Thoracic aorta (tissue), 2 donors: ENCODE measurements at places on chromosomes 4 and X.

DNA sequence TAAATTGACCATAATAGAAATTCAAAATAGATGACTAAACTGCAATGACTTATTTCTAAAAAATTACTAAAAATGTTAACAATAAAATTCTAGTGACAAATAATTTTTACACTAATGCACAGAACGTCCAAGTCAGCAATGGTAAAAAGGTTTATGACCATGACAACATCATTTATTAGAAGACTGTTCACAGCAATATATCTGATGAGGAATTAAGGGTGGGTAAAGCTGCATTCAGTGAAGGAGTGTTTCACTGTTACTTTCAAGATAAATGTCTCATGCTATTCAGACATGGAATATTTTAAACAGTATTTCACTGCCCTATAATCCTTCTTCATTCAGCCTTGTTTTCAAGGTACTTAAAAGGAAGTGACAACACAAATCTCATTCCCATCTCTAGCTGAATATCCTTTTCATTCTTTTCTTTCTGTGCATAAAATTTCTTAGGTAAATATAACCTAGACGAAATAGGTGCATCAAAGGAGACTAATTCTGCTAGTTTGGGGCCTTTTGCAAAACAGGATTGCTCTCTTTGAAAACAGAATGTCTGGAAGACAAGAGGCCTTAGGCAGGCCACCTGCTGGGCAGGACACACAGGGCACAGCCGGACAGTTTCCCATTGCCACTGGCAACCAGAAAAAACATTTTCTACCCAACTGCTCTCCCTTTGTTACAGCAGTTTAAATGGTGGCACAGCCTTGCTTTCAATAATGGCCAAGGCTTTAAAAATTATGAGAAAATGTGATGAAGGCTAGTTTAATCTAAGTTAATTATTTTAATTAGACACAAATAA is 600.3 kb downstream of the SPRY1 start:
- no peak for DNase-seq

DNA sequence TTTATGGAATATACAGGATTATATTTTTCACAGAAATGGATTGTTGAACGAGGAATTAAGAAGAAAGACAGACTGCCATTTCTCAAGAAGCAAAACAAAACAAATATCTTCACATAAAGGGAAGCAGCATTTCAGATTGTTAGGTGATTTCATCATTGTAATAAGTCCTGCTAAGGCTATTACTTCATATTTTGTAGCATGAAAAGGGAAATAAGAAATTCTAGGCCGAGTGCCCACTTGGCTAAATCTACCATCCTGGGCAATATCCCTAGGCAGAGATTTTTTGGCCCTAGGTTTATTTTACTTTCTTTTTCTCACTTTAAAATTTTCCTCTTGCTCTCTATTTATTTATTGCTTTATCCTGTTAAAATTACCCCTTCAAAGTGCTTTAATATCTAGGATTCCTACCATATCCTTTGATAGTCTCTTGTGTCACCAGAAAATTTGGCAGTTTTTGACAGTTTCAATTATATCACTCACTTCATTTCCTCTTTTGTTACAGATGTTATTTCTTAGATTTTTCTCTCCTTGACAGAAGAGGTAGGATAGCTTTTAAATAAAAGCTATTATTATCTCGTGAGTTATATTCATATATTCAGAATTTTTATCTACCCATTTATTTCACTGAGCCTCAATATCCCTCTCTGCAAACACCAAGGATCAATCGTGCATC is 142.3 kb downstream of the PDGFC start:
- DNase-seq: no peak

GRCh38 chr4:40669504-40669903 is 39.8 kb upstream of the RBM47 start:
- no peak for DNase-seq

GRCh38 chr4:99180382-99181070 is 36.4 kb upstream of the ADH4 start:
- no peak for DNase-seq

- DNase-seq: no peak
These were observed 495.1 kb upstream of the FAT1 start for GRCh38 chr4:187218705-187219245.

- no peak for DNase-seq
These were observed 348.2 kb downstream of the FBXW7 start for GRCh38 chr4:152187693-152188092.

DNA sequence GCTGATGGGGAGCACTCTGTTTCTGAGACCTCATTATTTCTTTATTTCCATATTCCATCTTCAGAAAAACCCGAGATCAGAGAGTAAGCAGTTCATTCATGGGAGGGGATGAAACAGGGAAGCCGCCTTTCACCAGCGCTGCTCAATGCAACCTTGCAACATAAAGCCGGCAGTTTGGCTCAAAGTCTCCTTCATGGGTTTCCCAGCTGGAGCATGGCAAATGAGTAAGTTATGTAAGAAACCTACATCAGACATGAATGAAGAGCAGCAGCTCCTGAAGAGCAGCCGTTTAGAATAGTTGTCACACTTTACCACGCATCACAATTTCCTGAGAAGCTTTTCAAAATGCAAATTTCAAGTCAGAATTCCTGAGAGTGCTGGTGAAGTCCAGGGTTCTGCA is 578.8 kb downstream of the FSTL5 start:
- no peak for DNase-seq

GRCh38 chr4:51932261-51932660 is 87.9 kb downstream of the LRRC66 start:
- DNase-seq: no peak

- DNase-seq: no peak
These were observed 13.4 kb upstream of the RNF175 start for GRCh38 chr4:153773236-153773690.

GRCh38 chr4:2595436-2595835 is 59.0 kb downstream of the FAM193A start:
- DNase-seq: no peak

DNA sequence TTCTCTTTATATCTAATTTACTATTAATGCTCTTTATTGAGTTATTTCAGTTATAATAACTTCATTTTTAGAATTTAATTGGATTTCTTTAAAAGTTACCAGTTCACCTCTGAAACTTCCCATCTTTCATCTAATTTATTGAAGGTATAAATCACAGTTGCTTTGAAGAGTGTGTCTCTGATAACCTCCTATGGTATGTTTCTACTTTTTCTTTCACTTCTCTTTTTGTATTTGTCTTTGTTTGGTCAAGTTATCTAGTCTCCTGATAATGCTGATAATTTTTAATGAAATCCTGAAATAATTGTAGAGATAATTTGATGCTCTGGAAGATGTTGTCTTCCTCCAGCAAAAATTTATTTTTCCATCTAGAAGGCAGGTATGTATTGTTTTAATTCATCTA is 141.6 kb upstream of the NPY2R start:
- DNase-seq: no peak

DNA sequence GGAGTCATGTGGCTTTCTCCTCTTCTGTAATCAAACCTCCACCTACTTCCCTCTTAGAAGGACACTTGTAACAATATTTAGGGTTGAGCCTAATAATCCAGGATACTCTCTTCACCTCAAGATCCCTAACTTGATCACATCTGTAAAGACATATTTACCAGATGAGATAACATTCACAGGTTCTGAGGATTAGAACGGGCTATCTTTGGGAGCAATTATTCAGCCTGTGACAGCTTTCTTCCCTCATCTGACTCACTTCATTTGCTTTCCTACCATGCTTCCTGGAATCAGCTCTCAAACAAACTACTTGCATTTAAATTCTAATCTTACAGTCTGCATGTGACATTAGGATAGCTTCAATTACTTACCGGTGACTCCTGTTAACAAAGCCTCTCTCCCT is 133.5 kb upstream of the NDST3 start:
- no peak for DNase-seq

GRCh38 chr4:167035390-167035789 is 198.9 kb downstream of the SPOCK3 start:
- DNase-seq: no peak

DNA sequence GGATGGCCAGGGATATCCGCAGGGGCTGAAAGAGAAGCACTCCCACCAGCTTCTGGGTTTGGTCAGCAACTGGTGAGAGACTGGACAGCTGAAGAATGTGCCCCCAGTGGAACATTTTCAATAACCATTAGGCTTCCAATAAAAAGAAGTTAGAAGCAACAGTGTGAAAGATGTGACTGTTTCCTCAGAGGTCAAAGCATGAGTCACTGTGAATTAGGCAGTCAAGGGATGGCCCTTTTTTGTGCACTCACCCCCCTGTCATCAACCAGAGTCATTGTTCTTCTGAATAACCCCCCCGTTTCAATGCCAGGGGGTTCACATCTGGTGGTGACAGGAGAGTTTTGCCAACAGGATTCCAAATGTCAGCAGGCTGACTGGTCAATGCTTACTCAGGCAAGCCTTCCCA is 74.6 kb upstream of the SH3RF1 start:
- no peak for DNase-seq

GRCh38 chr4:33255094-33255493 is 2534.9 kb downstream of the PCDH7 start:
- no peak for DNase-seq

GRCh38 chrX:40152173-40152711 is 54.5 kb upstream of the BCOR start:
- DNase-seq: no peak

DNA sequence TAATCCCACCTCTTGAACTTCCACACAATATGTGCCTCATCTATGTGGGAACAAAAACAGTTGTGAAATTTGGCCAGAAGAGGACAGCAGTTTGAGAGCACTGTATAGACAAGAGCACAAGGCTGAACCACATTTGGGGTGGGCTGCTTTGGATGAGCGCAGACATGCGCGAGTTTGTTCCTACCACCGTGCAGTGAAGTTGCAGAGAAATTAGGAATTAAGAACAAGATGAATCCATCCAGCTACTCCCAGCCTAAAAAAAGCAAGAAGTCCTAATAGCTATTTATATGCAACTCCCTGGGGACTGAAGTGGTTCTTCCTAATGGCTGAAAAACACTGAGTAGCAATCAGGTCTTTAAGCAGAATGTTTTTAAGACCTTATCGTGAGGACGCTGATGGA is 1.0 kb downstream of the GAB3 start:
- DNase-seq: no peak

GRCh38 chr4:38576767-38577166 is 87.2 kb upstream of the KLF3 start:
- no peak for DNase-seq

GRCh38 chr4:85498068-85498733 is 23.3 kb downstream of the ARHGAP24 start:
- no peak for DNase-seq

GRCh38 chrX:53442322-53442631 is 8.1 kb upstream of the HSD17B10 start:
- no peak for DNase-seq

DNA sequence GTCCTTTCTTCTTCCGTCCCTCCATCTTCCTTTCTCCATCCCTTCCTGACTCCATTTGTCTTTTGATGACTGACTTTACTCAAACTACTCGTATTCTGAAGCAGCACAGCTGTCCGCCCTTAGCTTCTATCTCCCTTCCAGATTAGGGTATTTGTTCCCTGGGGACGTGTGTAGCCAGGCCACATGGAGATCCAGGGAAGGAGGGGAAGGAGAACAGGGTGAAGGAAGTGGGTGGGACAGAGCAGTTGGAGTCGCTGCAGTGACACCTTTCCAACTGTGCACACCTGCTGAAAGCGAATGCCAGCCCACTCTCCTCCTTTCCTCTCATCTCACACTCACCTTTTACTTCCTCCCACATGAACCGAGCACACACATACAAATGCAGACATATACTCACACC is 323.8 kb downstream of the DCTD start:
- no peak for DNase-seq

- DNase-seq: no peak
These were observed 4.5 kb downstream of the DDX60L start for GRCh38 chr4:168475745-168476144.

DNA sequence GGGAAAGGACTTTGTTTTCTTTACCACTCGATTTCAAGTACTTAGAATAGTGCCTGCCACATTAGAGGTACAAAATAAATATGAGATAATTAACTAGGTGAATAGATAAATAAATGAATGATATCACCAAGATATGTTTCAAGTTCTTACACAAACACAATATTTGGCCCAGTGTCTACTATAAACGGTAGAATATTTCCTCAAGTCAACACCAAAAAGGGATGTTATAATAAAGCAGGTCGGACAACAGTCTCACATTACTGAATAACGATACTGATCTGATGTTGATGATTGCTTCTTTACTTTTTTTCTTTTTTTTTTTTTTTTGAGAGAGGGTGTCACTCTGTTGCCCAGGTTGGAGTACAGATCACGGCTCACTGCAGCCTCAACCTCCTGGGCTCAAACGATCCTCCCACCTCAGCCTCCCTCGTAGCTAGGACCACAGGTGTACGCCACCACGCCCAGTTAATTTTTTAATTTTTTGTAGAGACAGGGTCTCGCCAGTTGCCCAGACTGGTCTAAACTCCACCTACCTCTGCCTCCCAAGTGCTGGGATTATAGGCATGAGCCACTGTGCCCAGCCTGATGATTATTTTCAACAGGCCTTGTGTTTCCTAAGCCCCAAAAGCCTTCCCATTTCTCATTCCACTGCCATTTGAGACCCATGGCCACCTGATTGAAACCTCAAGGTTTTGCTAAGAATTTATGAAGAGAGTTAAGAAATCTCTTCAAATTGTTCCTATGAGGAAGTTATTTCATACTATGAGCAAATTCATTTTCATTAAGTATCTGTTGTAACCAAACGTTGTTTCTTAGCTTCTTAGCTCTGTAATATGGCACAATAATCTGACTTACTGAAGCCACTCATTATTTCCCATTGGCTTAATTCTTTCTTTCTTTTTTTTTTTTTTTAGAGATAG is 2.3 kb downstream of the MANBA start:
- no peak for DNase-seq

GRCh38 chrX:121987163-121987562 is 939.8 kb downstream of the GLUD2 start:
- DNase-seq: no peak

DNA sequence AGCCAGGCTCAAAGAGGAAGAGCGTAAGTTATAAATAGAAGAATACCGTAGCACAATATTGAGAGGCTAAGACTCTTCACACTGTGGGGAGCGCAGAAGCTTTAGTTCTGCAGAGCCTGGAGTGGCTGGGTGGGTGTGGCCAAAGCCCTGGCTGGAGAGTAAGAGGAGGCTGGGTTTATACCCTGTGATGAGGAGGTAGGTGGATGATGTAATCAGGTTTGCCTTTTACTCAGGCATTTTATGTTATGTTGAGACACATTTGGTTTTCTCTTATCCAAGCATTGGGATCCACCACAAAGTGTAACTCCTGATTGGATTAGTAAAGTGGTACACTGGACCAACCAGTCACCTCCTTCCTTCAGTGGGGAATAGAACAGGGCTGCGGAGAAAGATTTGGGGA is 13.9 kb downstream of the CDS1 start:
- no peak for DNase-seq

DNA sequence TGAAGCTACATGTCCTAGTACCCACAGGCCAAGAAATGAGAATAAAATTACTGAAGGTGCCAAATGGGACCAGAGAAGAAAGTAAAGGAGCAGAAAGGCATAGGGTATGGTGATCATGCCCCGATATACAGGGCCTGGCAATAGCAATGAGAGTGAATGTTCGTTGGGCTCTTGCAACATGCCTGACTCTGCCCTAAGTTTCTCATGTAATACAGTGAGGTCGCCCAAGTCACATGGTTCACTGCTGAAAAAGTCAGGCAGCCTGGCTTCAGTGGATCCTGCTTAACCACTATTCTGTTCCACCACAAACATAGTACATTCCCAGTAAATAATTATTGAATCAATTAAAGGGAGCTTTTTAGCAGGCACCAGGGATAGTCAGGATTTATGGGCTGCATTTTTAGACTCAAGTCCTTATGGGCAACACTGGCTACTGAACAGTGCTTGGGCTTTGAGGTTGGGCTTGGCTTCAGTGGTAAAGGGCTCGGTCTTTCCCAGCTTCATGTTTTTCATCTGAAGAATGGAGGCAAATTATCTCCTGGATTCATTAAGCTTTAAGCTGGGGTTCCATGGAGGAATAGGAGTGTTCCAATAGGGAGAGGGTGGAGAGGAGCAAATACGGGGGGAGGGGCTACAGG is 67.1 kb upstream of the ZNF518B start:
- no peak for DNase-seq
